Right cardiac atrium (tissue), 5 donors: ENCODE measurements at places on chromosomes 3 and 15.

GRCh38 chr15:76844096-76844495 is 61.0 kb downstream of the SCAPER start:
- DNase-seq: no peak

DNA sequence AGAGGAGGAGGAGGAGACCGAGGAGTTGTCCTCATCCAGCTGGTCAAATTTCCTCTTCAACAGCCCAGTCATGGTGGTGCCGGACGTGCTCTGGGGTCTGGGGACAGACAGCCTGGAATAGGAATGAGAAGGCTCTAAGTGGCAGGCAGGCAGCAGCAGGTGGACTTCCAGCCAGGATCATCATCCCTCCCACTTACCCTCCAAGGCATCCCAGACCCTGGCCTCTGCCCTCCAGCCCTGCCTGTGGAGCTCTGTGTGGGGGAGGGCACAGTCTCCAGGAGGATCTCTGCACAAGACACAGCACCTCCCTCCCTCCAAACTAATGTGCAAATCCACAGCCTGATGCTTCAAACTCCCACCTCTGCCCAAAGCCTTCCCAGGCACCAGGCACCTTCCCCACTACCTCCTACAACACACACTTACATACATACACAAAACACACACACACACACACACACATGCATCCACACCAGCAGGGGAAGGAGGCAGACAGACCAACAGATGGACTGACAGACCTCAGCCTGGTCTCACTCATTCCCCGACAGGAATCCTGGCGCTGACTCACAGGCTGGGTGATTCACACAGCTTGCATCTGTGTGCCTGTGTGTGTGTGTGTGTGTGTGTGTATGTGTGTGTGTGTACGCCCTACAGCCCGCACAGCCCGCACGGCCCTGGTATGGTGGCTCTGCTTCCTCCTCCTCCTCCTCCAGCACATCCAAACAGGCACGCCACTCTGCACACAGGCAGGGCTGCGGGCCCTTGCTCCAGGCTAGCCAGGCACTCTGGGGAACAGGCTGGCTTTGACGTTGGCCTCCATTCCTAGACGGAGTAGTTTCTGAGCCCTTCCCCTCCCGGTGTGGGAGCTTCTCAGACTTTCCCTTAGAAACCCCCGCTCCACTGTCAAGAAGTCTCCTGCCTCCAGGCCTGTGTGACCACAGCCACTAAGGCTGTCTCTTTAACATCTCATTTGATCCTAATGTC is 6.5 kb downstream of the CSRNP1 start:
- peak; percentile 85 for DNase-seq

DNA sequence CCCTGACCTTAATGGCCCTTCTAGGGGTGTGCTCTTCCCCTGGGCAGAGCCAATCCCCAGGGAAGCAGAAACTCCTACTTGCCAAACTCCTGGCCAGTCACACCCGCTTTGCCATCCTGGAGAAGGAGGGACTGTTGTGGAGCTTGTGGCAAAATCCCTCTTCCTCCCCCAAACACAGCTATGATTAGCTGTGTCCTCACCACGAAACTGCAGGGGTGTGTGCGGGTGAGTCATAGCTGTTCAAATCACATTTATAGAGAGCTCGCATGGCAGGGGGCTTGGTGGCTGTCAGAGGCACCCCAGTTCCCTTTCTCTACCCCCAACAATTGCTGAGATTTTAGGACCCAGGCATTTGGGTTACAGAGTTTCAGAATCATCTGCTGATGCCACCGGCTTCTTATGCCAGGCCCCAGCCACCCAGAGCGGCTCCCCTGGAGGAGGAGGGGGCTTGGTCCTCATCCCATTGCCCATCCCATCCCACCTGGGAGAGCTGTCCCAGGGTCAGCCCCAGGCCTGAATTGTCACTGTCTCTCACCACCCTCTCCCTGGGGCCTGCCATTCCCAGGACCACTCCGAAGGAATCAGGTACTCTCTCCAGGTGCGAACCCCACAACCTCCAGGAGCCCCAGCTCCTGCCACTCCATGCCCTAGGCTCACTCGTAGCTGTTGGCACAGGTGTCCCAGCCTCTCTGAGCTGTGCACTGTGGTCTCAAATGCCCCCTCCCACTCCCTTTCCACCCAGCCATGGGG is 28.8 kb upstream of the MAGEF1 start:
- DNase-seq: no peak

GRCh38 chr3:171200052-171200749 is 173.7 kb upstream of the SLC2A2 start:
- no peak for DNase-seq
